ENCODE measurements at places on chromosomes 6 and 20.

- no peak for DNase-seq
Measured at GRCh38 chr6:2952557-2953095, 18.7 kb downstream of the SERPINB6 start.

GRCh38 chr6:3252369-3252768, 6.4 kb upstream of the PSMG4 start:
- no peak for DNase-seq

DNA sequence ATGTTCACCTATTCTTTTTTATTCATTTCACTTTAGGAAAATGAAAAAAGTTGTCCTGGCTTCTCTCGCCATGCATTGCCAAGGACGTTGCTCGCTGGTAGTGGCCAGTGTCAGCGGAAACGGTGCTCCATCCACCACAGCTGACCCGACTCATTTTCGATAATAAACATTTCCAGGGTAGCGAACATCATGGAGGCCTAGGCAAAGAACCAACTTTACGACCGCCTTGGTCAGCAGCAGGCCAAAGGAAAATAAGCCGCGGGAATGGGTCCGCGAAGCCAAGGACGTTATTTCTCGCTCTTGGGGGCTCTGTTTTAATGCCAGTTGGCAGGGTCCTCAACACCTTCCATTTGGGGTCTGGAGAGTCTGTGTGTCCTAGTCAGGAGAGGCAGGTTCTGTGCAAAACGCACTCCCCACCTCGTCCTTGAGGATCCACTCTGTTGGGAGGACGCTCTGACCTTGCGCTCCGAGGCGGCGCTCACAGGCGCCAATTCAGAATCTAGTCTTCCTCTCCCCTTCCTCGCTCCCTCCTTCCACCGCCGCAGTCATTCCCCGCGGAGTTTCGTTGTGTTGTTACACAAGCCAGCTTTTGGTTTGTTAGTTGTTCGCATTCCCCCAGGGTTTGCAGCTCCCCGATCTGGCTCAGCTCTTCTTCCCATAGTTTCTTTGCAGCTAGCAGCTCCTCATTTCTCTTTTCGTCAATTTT, 4.1 kb upstream of the PAX1 start:
- no peak for DNase-seq

GRCh38 chr20:13166011-13166410, 55.1 kb upstream of the ISM1 start:
- DNase-seq: no peak

GRCh38 chr6:82842721-82843120, 222.9 kb downstream of the UBE3D start:
- DNase-seq: no peak

DNA sequence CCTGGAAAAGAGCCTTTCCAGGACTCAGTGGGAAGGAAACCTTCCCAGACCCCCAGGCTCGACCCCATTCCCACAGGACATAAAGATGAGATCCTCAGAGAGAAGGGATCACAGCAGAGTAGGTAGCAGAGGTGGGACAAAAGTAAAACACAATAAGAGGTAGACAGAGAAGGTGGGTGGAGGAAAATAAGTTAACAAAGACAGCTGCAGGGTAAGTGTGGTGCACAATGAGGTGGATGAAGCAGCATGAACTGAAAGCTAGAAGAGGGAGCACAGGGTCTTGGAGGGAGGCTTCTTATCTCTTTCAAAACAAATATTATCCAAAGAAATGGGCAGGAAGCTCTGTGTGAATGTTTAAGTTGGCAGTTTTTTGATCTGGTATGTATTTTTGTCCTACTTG, 14.0 kb upstream of the MAP7 start:
- DNase-seq: no peak

DNA sequence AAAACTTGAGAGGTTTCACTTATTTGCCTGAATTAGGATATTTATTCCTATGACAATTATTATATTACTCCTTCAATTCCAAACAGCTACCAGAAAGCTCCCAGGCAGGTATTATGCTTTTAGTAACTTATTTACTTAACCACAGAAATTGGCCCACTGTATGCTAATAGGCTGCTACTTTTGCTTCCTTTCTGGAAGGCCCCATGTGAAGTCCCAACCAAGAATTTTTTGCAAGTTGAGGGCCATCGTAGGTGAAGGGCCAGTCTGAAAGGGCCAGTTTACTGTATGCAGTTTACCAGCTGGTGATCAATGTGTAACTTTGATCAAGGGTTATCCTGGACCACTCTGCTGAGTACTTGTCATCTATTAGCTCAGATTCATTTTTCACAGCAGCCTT, 45.0 kb downstream of the EDN1 start:
- no peak for DNase-seq

DNA sequence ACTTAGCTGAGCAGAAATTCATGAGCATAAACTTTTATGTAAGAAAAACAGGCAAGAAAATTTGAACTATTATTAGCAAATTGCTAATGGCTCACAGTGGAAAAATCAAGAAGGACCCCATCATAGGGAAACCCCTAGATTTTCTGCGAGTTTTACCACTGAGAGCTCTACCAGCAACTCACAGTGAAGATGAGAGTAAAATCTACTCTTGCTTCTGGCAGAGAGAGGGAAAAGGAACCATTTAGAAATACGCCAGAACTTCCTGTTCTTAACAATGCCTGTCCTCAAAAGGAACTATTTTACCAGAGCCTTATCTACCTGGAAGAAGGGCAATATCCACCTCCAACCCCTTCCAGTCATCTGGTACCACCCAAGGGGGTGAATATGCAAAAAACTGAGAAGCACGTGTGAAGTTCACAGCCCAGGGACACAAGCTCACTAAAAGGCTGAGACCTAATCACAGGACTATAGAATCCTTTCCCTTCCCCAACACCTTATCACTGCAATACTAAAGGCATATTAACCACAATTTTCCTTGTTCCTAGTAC, 34.4 kb upstream of the ASF1A start:
- DNase-seq: no peak

DNA sequence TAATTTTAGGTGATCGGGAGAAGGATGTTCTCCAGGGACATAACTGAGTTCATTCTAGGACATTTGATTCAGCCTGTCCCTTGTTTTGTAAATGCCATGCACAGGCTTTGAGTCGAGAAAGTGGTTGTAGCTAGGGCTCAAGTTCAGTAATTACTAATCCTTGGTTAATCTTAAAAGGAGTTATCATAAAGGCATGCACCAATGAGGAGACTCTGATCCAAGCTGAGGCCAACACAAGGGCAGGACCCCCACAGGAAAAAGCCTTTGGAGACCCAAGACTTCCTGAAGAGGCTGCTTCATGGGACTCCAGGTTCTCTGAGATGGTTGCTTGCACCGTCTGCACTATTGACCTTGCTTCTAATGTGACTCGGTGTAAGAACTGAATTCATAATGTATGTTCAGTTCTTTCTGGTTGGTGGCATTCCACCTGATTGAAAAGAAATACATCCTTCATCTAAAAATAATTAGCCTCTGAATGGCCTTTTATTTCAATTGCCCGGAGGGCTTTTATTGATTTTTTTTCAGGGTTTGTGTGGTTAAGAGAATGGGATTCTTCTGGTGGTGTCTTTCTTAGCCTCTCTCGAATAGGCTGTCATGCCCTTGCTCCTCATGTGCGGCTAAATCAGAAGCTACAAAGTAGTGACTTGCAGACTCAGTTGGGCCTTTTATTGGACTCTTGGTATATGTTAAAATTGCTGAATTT, 201.7 kb upstream of the PLCB4 start:
- no peak for DNase-seq

DNA sequence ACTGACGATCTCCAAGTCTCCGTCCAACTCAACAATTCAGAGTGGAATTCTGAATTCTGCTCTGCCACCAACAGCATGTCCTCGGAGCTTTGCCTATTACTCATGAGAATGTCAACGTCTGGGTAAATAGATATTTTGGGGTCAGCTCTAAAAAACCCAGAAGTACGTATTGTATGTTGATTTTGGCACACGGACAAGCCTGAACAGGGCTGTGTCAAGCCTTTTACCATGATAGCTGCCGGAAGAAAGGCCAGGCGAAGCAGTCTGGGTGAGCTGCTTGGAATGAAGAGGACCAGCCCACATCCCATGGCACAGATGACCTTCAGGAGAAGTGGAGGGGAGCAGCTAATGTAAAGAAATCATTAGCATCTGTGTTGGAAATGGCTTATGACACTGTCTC, 88.0 kb upstream of the JAG1 start:
- DNase-seq: no peak

DNA sequence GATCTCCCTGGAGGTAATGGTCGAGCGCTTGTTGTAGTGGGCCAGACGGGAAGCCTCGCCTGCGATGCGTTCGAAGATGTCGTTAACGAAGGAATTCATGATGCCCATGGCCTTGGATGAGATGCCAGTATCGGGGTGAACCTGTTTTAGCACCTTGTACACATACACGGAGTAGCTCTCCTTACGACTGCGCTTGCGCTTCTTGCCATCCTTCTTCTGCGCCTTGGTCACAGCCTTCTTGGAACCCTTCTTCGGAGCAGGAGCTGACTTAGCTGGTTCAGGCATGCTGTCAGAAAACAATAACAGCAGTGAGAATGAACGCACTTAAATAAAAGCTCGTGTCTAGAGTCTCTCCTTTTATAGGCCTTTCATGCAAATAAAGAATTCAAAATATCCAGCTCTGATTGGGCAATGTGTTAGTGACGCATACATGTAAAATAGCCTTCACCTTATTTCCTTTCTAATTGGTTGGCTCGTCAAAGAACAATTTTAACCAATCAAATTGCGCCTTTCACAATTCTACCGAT, 129.2 kb downstream of the HFE start:
- peak; percentile 80 for DNase-seq

GRCh38 chr6:25058441-25058840, 122.7 kb upstream of the RIPOR2 start:
- DNase-seq: no peak

GRCh38 chr6:89297695-89298351, 17.3 kb downstream of the GABRR2 start:
- DNase-seq: no peak

GRCh38 chr6:75210885-75211739, 5.3 kb upstream of the COL12A1 start:
- DNase-seq: peak; percentile 21

DNA sequence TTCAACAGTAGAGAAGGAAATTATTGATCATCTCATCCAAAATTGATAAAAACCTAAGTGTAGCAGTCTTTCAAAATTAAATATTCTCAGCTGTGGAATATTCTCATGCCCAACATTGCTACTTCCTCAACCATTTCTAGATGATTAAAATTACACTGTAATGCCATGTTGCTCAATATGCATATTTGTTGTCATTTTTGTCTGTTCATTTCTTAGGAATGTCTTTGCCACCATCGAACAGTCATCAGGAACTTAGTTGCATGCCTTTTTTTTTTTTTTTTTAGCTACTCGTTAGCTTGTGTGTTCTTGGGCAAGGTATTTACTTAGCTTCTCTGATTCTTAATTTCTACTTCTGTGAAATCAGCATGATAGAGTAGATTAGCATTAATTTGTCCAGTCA, 188.6 kb downstream of the DTNBP1 start:
- no peak for DNase-seq

GRCh38 chr6:137904822-137905617, 38.0 kb downstream of the TNFAIP3 start:
- DNase-seq: no peak

- no peak for DNase-seq
Measured at GRCh38 chr6:143538374-143538773, 26.9 kb upstream of the FUCA2 start.

GRCh38 chr20:42159808-42160207, 541.6 kb upstream of the CHD6 start:
- DNase-seq: no peak

- DNase-seq: no peak
Measured at GRCh38 chr6:97222903-97223302, 60.1 kb downstream of the MMS22L start.

- DNase-seq: no peak
Measured at GRCh38 chr20:3876676-3877075, 12.5 kb upstream of the PANK2 start.

GRCh38 chr6:135228486-135228885, 47.4 kb downstream of the MYB start:
- no peak for DNase-seq

- DNase-seq: no peak
Measured at GRCh38 chr6:133951227-133951626, 1.8 kb upstream of the TBPL1 start.

- no peak for DNase-seq
Measured at GRCh38 chr6:161255518-161255917, 18.3 kb downstream of the AGPAT4 start.

DNA sequence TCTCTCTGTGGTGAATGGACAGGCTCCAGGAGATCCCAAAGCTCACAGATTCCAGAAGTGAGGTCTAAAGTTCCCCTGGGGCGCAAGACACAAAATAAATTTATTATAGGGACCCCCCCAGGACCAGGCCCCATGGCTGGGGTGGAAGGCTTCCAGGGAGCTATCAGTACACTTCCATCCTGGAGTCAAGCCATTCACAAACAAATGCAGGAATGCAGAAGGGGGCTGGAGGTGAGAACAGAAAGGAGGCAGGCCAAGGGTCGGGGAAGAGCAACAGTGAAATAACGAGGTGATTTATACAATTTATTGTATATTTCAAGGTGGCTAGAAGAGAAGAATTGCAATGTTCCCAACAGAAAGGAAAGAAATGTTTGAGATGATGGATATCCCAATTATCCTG, 126.9 kb downstream of the LY86 start:
- DNase-seq: no peak

DNA sequence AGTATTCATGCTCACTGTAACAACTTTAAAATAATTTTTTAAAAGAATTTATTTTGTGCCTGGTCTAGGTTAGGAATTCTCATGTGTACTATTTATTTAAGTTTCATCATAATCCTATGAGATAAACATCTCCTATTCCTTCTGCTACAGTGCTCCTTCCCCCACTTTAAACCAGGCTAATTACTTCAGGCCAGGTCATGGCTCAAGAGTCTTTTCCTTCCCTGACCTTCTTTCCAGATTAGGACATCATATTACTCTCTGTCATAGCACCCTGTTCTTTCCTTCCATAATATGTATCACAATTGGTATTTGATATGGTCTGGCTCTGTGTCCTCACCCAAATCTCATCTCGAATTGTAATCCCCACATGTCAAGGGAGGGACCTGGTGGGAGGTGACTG, 239.0 kb downstream of the BTBD9 start:
- DNase-seq: no peak

- DNase-seq: no peak
Measured at GRCh38 chr6:21507811-21508210, 85.7 kb upstream of the SOX4 start.

DNA sequence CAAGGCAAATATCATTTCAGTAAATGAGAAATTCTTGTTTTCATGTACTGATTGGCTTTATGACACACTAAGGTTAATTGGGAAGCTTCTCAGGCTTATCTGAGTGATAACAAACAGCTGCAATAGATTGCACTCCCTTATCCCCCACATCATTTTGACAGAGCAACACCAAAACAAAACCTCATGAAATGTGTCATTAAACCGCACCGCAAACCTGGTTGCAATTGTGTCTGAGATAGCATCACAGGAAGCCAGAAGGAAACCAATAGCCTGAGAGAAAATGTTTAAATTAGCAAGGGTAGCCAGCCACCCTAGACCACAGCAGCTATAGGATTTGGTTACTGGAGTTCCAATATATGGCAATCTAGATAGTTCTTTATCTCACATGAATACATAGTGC, 31.6 kb upstream of the LAMA4 start:
- DNase-seq: no peak

Measured in NCI-H1048 (cell line).